Endothelial cell of coronary artery (primary cell): ENCODE measurements at places on chromosomes 3 and 15. TPM values are rescaled to one million over a fixed set of nuclear protein-coding genes. Genes with fewer than 3 reads are reported as not detected.

HYAL2 gene
- 442 and 623 TPM in 2 replicates for total RNA-seq

CAND2 gene
- 1.1 and 3.9 TPM in 2 replicates for total RNA-seq

CX3CR1 gene
- total RNA-seq, result not detected in 2 replicates

CA12 gene
- total RNA-seq, result 0.90 and 4.0 TPM in 2 replicates

NXPE3 gene
- 7.5 and 11.9 TPM in 2 replicates for total RNA-seq

AMT gene
- total RNA-seq, result 0.27 and 1.2 TPM in 2 replicates

CACNA1D gene
- total RNA-seq, result 0.09 TPM in 1 of 2 replicates, not detected in the other

STOML1 gene
- 8.5 and 13.5 TPM in 2 replicates for total RNA-seq

SPSB4 gene
- total RNA-seq, result not detected in 2 replicates

AMIGO3 gene
- total RNA-seq, result not detected in 2 replicates

SCN11A gene
- 0.09 TPM in 1 of 2 replicates, not detected in the other for total RNA-seq

FOXB1 gene
- total RNA-seq, result not detected in 2 replicates

C3orf33 gene
- total RNA-seq, result 1.2 and 1.3 TPM in 2 replicates

ITPKA gene
- 0.66 and 2.3 TPM in 2 replicates for total RNA-seq

EID1 gene
- 177 and 195 TPM in 2 replicates for total RNA-seq

TICRR gene
- 2.3 and 2.6 TPM in 2 replicates for total RNA-seq

LINGO1 gene
- total RNA-seq, result under 0.01 and 0.09 TPM in 2 replicates

MUC4 gene
- under 0.01 and 0.09 TPM in 2 replicates for total RNA-seq

CIP2A gene
- total RNA-seq, result 13.0 and 26.0 TPM in 2 replicates

ARHGEF26 gene
- total RNA-seq, result 0.54 and 0.94 TPM in 2 replicates
